Fibroblast of the aortic adventitia (primary cell): ENCODE measurements at places on chromosomes 2 and 18. TPM values are rescaled to one million over a fixed set of nuclear protein-coding genes. Genes with fewer than 3 reads are reported as not detected.
A peak's percentile ranks its signal among the peaks of the same experiment; 100 is the strongest.

METTL4 gene
- total RNA-seq: 10.7 and 22.1 TPM in 2 replicates

DNA sequence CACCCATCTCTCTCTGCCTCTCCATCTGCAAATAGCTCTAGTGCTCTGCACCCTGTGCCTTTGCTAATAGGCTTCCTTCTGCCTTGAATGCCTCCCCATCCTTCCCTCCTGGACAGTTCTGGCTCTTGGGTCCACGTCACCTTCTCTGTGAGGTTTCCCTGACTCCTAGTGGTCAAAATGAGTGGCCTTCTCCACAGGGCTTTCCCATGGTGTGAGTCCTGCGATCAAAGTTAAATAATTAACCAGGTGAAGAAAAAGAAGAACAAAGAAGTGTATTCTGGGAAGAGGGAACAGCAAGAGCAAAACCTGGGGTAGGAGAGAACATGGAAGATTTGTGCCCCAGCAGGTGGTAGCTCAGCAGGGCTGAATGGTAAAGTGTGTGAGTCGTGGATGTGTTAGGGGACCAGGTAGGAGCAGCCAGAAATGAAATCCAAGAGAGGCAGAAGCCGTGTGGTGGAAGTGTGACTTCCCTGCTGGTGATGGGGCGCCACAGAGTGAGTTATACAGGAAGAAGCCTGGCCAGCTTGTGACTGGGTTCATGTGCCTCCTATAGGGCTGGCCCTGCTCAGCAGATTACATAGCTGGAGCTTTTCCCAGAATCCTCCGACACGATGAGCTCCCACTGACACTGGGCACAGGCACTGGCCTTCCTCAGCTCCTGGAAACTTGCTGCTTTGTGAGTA, 93.8 kb upstream of the LDAH start:
- peak; percentile 9 for DNase-seq

DNA sequence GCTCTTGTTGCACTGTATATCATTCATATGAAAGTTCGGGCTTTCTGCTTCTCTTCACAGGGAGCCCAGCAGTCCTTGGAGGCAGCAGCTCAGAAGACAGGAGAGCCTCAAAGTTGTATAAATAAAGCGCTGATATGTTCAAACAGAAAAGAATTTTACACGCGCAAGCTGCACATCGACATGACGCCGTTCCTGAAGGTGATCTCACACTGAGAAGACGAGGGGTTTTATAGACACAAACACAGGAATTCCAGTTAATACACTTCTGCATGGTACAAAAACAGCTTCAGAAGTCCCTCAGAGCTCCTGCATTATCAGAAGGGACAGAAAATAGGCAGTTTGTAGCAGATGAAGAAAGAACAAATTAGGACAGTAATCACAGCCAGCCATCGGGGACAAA, 81.6 kb downstream of the KIAA2012 start:
- DNase-seq: no peak

- DNase-seq: peak; percentile 49
Measured at GRCh38 chr2:101809698-101810097, 112.2 kb downstream of the MAP4K4 start.

- DNase-seq: no peak
Measured at GRCh38 chr18:37253394-37254235, 312.0 kb downstream of the CELF4 start.

GRCh38 chr18:10128921-10129501, 215.2 kb downstream of the VAPA start:
- no peak for DNase-seq

- peak; percentile 91 for DNase-seq
Measured at GRCh38 chr2:28447943-28448792, 47.7 kb upstream of the PLB1 start.

DNA sequence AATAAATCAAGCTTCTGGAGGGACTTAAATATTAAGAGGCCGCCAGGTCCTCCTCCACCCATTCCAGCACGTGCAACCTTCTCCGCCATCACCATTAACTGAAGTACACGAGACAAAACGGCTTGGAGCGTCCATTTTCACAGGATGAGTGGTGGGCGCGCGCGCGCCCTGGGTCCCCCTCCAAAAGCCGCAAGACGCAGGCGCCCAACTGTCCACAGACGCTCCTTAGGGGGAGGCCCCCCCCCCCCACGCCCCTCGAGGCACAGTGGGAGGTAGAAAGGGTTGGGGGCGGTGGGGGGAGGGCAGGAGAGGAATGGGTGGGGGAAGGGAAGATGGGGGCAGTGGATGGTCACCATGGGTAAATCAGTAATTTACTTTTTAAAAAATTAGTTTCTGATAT, 10.5 kb upstream of the STAMBP start:
- no peak for DNase-seq

GTF2A1L gene
- 5.0 TPM in 1 of 2 replicates, not detected in the other for total RNA-seq

ABCG8 gene
- total RNA-seq: not detected in 2 replicates

GRCh38 chr2:120176526-120176925, 46.7 kb downstream of the TMEM185B start:
- DNase-seq: no peak

GRCh38 chr2:136012315-136012714, 26.9 kb upstream of the DARS1 start:
- no peak for DNase-seq

IL37 gene
- not detected in 2 replicates for total RNA-seq

- no peak for DNase-seq
Measured at GRCh38 chr2:200782251-200782650, 29.5 kb upstream of the BZW1 start.

DNA sequence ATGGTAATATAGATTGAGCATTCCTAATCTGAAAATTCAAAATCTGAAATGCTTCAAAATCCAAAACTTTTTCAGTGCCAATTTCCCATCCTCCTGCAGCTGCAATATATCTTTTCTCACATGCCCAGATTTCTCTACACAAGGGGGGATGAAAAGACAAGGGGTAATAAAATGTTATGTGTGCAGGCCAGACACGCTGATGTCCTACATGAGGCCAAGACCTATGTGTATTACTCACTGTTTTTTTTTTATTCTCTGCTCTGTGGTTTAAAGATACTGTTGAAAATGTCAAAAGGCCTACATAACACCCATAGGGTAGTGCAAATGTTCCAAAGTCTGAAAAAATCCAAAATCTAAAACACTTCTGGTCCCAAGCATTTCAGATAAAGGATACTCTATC, 41.2 kb upstream of the CWC22 start:
- DNase-seq: peak; percentile 76

UGT1A8 gene
- 0.09 TPM in 1 of 2 replicates, not detected in the other for total RNA-seq

CPS1 gene
- total RNA-seq: 24.6 and 35.7 TPM in 2 replicates

DNA sequence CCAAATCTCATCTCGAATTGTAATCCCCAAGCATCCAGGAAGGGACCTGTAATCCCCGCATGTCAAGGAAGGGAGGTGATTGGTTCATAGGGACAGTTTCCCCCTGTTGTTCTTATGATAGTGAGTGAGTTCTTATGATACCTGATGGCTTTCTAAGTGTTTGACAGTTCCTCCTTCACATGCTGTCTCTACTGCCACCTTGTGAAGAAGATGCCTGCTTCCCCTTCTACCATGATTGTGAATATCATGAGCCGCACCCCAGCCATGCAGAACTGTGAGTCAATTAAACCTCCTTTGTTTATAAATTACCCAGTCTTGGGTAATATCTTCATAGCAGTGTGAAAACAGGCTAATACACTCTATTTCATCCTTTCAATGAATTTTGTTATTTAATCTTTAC, 446.7 kb downstream of the RNF144A start:
- DNase-seq: no peak

DNA sequence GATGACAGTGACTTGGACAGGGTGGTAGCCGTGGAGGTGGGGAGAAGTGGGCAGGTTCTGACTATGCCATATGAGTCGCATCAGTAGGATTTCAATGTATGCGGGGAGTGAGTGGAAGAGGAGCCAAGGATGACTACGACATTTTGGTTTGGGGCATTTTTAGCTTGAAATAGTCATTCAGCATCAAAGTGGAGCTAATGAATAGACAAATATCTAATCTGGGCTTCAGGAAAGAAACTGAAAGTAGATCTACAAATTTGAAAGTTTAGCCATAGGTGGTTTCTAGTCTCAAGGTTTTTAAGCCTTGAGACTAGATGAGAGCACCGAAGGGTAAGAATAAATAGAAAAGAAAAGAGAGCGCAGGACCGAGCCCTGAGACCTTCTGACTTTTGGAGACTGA, 58.3 kb downstream of the FEZ2 start:
- DNase-seq: peak; percentile 37

GRCh38 chr2:129887688-129888266, 91.7 kb upstream of the RAB6C start:
- no peak for DNase-seq

DNA sequence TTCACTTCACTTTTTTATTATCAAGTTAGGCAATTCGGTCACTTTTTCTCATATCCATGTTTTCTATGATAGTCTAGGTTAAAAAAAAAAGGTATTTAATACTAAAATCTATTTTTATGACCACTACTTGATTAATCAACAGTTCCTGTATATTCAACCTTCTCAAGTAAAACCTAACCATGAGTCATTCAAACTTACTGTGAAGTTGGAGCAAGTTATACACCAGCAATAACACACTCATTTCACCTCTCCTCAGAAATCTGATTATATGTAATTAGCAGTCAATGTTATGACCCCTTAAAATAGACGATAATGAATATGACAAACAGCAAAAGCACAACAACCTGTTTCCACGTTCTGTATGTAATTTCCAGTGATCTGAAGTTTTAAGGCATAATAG, 35.0 kb upstream of the ADAM17 start:
- no peak for DNase-seq

CERKL gene
- total RNA-seq: 0.27 TPM in 1 of 2 replicates, not detected in the other

PMAIP1 gene
- total RNA-seq: 2.6 and 18.2 TPM in 2 replicates

DNA sequence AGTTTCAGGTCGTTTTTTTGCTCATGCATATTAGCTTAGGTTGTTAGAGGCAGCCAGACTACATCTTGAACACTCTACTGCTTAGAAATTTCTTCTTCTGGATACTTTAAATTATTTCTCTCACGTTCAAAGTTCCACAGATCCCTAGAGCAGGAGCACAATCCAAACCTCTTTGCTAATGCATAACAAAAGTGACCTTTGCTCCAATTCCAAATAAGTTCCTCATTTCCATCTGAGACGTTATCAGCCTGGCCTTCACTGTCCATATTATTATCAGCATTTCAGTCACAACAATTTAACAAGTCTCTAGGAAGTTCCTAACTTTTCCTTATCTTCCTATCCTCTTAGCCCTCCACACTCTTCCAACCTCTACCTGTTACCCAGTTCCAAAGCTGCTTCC, 50.4 kb upstream of the ERMN start:
- no peak for DNase-seq

IL1RL2 gene
- total RNA-seq: 1.7 and 9.8 TPM in 2 replicates

GRCh38 chr18:67783196-67783946, 266.9 kb upstream of the DSEL start:
- DNase-seq: peak; percentile 93

ZNF236 gene
- 13.6 and 21.2 TPM in 2 replicates for total RNA-seq

DNA sequence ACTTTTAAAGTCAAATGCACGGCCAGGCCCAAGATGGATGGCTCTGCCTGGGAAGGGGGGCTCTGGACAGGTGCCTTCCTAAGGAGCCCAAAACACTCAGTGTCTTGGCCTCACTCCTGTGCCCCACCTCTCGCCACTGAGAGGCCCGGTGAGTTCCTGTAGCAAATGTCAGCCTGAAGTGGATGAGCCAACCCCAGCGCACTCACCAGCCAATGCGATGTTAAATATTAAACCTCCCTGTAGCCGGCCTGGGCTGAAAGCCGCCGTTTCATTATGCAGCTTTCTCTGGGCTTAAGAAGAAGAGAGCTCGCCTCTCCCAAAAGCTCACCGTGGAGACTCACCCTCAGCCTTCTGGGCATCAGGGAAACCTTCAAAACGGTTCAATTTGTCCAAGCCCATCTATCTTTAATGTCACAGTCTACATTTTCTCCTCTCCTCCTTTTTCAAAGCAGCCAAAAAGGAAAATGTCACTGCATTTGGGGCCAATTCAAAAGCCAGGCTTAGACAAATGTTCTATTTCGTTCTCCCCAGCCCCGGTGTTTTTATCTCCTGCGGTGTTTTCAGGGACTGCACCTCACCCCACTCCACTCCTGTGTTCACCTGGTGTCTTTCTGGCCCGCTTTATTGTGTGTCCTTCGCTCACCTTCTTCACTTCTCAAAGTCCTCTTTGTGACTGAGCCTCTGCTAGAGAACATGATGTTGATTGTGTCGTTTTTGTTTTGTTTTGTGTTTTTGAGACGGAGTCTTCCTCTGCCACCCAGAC, 124.0 kb downstream of the NRP2 start:
- no peak for DNase-seq

DNA sequence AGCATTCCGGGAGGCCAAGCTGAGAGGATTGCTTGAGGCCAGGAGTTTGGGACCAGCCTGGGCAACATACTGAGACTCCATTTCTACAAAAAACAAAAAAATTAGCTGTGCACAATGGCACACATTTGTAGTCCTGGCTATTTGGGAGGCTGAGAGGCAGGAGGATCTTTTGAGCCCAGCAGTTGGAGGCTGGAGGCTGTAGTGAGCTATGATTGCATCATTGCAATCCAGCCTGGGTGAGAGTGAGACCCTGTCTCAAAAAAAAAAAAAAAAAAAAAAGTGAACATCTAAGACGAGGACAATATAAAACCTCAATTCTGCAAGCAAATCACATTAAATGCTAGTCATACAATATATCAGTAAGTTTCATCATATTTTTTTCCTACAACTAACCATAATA, 2.8 kb upstream of the HAT1 start:
- DNase-seq: no peak

DNA sequence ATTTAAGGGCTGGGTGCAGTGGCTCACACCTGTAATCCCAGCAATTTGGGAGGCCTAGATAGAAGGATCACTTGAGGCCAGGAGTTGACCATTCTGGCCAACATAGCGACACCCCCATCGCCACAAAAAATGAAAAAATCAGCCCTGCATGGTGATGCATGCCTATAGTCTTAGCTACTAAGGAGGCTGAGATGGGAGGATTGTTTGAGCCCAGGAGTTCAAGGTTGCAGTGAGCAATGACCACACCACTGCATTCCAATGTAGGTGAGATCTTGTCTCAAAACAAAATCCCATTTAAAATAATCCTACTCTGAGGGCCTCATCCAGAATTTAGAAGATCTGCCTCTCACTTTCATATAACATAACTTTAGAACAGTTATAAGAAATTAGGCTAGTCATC, 2.7 kb upstream of the SERTAD2 start:
- no peak for DNase-seq

GRCh38 chr2:96207073-96207773, 1.4 kb downstream of the STARD7 start:
- DNase-seq: peak; percentile 20

SGPP2 gene
- not detected in 2 replicates for total RNA-seq

C2orf66 gene
- total RNA-seq: 0.27 TPM in 1 of 2 replicates, not detected in the other

DNA sequence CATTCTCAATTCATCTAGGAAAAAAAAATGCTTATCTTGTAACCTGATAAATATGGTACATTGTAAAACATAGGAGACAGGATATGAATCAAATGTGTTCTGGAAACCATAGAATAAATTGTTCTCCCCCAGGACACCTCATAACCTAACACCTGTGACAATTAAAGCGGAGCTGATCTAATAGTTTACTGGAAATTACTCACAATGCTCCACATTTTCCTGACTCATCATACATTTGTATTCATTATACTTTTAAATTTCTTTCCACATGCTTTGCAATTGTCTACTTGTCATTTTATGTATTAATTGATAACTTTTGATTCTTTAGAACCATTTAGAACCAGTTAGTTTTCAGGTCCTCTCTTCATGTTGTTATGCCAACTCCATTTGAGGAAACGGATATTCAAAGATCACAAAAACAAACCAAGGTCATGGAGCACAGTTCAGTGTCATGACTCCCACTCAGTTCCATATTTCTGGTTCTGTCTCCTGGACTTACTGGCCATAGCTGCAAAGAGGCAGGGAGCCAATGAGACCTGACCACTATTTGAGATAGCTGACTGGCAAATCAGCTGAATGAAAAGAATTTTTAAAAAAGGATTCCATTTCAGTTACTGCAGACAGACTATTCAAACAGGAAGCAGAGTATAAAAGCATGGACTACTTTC, 128.5 kb downstream of the CALCRL start:
- peak; percentile 51 for DNase-seq

- no peak for DNase-seq
Measured at GRCh38 chr2:94994063-94994913, 31.2 kb upstream of the MAL start.
